ENCODE measurements at places on chromosomes 7 and 10.

- no peak for DNase-seq
These were observed 5.0 kb downstream of the YWHAG start for GRCh38 chr7:76353744-76354143.

- no peak for DNase-seq
These were observed 754.6 kb downstream of the REEP3 start for GRCh38 chr10:64275774-64276173.

- no peak for DNase-seq
These were observed 26.2 kb upstream of the TRIM24 start for GRCh38 chr7:138433583-138434443.

- no peak for DNase-seq
These were observed 239.7 kb upstream of the LRGUK start for GRCh38 chr7:133887459-133887858.
